Esophagus mucosa (tissue), 1 donor: ENCODE measurements at places on chromosomes 5 and 9. TPM values are rescaled to one million over a fixed set of nuclear protein-coding genes. Genes with fewer than 3 reads are reported as not detected.

ARL14EPL gene
- not detected for total RNA-seq

FOXD4L4 gene
- 0.52 TPM for total RNA-seq

IL17B gene
- 0.28 TPM for total RNA-seq

TAF11L5 gene
- total RNA-seq, result not detected

GPR151 gene
- not detected for total RNA-seq

CDKN2A gene
- total RNA-seq, result 7.7 TPM

SLC46A2 gene
- 0.44 TPM for total RNA-seq

PDGFRB gene
- 11.5 TPM for total RNA-seq

ARID3C gene
- total RNA-seq, result not detected

GABRP gene
- 6.4 TPM for total RNA-seq

DNA sequence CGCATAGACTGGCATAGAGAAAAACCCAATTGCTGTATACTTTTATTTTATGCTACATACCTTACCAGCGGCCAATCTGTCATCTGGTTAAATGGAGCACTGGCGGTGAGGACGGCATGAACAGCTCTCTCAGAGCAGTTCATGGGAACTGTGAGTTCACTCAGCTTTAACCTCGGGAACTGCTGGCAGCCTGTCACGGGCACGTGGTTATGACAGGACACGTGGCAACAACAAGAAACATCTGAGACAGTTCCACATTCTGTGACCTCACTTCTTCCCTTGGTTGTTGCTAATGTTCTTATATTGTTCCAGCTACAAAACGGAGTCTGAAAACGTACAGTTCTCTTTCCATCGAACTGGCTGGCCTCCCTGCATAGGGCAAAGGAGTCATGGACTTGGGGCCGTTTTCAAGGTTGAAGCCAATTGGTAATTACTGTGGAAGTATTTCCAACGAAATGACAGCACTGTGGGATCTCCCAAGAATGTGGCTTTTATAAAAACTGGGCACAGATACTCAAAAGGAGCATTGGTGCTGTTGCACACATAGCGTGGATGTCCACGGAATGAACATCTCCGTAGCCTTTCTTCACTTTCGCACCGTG lies 246.3 kb upstream of the DAP start:
- no peak for ATAC-seq

GRCh38 chr5:138623053-138623452 lies 47.9 kb upstream of the HSPA9 start:
- no peak for ATAC-seq

DNA sequence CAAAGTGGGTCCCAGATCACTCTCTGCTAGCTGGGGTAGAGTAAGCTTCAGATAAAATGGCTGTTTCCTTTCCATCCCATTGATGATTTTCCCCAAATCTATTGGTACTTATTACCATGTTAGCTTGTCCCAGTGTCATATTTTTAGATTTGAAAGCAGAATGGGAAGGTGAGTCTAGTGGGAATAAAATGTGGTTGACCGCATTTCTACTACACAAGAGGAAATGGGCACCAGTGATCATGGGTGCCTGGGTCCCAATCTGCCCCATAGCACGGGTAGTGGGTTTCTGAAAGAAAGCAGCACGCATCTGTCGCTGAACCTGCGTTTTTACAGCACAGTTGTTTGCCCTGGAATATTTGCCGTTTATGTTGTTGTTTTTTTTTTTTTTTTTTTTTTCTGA lies 20.1 kb downstream of the DAPK1 start:
- ATAC-seq, result no peak

DNA sequence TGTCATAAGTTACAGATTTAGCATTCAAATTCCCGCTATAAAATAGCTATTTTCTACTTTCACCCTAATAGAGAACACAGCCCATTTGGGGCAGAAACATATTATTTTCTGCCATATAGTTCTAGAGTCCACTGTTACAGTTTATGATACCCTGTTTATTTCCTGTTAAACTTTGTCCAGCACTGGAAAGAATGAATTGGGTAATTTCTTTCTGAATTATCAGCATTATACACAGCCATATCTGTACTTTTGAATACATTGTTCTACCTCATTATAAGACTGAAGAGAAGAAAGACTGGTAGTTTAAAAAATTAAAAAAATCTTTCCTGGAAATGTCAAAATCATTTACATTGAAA lies 332.1 kb downstream of the DIRAS2 start:
- no peak for ATAC-seq

GRCh38 chr5:172841256-172841655 lies 7.2 kb downstream of the ERGIC1 start:
- no peak for ATAC-seq

- peak; percentile 29 for ATAC-seq
Observed at GRCh38 chr9:114995681-114996221, 65.4 kb upstream of the TNFSF8 start.

GRCh38 chr9:125844611-125845010 lies 97.4 kb downstream of the PBX3 start:
- no peak for ATAC-seq

DNA sequence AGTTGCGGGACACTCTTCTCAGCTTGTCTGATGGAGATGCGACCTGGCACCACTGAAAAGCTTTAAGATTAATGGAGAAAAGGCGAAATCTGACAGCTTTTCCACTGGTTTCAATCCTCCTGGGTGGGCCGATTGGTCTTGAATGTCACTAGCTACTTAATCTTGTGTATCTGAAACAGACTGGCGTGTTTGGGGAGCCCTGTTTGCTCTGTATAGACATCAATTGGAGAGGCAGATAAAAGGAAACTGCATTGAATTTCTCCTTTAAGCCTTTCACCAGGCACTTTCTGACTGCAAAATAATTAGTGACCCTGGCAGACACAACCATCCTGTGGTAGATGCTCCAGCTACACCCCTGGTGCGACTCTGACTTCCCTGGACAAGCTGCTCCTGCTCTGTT lies 224.2 kb downstream of the NDUFS4 start:
- ATAC-seq, result no peak

DNA sequence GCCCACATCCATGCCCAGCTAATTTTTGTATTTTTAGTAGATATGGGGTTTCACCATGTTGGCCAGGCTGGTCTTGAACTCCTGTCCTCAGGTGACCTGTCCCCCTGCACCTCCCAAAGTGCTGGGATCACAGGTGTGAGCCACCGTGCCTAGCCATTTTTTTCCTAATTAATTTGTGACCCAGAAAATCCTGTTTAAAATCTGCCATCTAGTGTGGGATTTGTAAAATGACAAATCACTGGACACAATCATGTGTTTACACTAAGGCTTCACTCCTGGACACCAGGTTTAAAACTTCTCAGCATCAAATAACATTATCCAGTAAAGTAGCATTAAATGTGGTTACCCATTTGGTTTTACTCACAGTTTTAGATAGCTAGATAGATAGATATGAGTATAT lies 18.6 kb upstream of the KDM4C start:
- ATAC-seq, result no peak

- ATAC-seq, result no peak
Observed at GRCh38 chr9:128043467-128043868, 23.7 kb downstream of the NAIF1 start.

GRCh38 chr9:36929350-36929675 lies 104.8 kb downstream of the PAX5 start:
- no peak for ATAC-seq

GRCh38 chr5:113806250-113806649 lies 292.8 kb downstream of the YTHDC2 start:
- ATAC-seq, result no peak
